ENCODE measurements at places on chromosomes 3 and 15.

DNA sequence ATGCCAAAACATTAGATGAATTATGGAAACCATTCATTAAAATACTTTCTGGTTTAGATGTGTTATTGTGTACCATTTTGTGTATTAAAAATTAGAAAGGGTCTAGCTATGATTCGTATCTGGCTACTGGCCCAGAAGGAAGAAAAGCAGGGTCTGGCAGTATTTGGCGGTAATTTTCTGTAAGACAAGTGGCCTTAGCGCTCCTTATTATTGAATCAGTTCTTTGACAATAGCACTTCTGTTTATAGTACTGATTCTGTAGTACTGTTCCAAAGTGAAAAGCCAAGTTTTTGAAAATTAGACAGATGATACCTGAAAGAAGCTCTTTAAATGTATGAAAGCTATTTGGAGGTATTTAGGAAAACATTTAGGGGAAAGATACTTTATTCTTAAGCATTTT lies 10.2 kb downstream of the GLCE start:
- DNase-seq = no peak

GRCh38 chr3:178536211-178537079 lies at the start of gene KCNMB2:
Gene KCNMB2 (plus strand): TSS chr3:178536436.
- no peak for DNase-seq

- no peak for DNase-seq
Measured at GRCh38 chr3:18812316-18812715, 336.0 kb upstream of the KCNH8 start.

DNA sequence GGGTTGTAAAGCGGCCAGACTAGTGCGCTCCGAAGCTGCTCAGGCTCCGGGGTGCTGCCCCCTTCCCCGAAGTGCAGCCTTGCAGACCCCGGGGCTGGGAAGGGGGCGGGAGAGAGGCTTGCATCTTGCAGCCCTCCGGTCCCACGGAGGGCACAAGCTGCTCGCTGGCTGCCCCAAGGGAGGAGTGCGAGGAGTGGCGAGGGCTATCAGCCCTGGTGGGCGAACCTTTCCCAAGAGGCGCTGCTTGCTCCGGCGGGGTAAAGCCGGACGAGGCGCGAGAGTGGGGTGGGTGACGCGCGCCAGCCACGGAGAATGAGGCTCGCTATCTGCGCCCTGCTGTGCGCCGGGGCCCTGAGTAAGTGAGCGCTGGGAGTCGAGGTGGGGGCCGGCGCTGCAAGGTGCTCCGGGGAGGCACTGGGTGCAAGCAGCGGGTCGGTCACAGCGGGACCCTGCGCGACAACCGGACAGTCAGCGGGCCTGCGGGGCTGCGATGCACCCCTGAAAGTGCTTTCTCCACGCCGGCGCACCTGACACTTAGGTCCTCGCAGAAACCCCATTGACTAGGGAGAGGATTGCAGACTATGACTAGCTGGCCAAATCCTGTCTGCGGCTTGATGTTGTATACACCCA lies 12.7 kb upstream of the TOPBP1 start:
- no peak for DNase-seq

DNA sequence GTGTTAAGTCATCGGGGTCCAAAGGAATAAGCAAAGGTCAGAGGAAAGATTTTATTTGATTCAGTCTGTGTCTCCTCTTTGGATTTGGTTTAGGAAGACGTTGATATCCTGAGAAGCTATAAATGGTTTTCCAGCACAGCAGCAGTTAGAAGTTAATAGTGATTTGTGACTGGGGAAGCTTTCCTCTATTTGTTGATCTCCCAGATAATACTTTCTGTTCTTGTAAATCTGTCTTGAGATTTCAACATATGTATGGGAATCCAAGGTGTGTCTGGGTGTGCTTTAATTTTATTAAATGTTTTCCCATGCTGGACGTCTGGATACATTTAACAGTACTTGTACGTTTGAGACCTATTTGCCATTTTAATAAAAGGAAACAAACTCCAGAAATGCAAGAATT lies 409.5 kb downstream of the ROBO1 start:
- no peak for DNase-seq

Data from bone marrow (tissue), 2 donors.